ENCODE measurements at places on chromosomes 5 and 9.

GRCh38 chr9:129309041-129309430, 131.0 kb upstream of the IER5L start:
- DNase-seq: peak; percentile 3

DNA sequence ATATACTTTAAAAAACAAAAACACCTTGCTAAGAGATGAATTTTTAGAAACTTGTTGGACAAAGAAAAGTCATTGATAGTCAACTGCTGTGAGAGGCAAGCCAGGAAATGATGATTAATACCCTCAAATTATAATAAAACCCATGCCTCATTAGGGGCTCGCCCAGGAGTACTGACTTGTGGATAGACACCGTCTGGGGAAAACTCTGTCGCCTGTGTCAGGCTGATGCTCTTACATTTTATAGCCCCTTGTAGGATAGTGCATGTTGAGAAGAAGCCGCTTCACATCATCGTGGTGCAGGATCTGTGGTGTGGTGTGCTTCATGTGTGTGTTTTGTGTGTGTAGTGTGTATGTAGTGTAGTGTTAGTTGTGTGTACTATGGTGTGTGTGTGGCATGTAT, 39.1 kb downstream of the SYK start:
- no peak for DNase-seq

GRCh38 chr9:76213751-76214150, 180.5 kb downstream of the RFK start:
- DNase-seq: no peak

- DNase-seq: no peak
Observed at GRCh38 chr5:140794595-140795258, at the start of gene PCDHA2. PCDHA2 (plus strand) TSS chr5:140794852.

- DNase-seq: no peak
Observed at GRCh38 chr9:22415941-22416691, 30.5 kb upstream of the DMRTA1 start.

DNA sequence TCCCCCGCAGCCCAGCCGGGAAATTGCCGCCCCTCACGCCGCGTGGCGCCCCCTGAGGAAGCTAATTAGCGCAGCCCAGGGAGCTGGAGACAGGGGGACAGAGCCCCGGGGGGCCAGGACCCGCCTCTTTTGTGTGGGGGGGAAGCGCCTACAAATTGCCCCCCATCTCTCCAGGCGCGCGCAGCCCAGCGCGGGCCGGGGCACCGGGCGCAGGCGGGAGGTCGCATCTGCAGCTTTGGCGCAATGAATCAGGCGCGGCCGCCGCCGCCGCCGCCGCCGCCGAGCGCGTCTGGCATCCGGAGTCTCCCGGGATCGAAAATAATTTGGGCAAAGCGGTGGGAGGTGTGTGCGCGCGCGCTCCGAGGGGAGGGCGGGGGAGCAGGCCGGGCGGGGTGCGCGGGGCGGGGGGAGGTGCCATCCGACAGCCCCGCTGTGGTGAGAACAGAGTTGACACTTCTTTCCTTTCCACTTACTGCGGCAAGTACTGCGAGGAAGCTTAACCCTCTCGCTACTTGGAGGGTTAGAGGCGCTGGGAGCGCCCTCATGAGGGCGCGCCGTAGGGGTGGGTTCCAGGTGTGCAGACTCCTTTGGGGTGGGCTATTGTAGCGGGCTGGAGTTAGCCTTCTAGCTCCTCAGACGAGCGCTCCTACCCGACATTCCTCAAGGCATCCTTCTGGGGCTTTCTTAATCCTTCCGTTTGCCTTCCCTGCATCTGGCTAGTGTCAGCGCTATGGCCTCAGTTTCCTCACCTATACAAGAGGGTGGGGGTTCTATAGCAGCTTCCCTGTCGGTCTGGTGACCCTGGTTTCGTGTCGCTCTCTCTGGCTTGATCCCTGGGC, 63.1 kb downstream of the CXXC5 start:
- DNase-seq: peak; percentile 78

- no peak for DNase-seq
Observed at GRCh38 chr9:137978262-137978714, 100.7 kb downstream of the CACNA1B start.

DNA sequence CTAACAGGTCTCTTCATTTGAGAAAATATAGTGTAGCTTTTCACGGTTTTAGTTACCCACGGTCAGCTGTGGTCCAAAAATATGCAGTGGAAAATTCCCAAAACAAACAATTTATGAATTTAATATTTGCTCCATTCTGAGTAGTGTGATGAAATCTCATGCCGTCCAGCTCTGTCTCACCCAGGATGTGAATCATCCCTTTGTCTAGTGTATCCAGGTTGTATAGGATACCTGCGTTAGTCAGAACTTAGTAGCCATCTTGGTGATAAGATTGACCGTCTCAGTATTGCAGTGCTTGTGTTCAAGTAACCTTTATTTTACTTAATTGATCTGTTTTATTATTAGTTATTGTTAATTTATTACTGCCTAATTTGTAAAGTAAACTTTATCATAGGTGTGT, 41.1 kb downstream of the NDUFS4 start:
- DNase-seq: no peak

DNA sequence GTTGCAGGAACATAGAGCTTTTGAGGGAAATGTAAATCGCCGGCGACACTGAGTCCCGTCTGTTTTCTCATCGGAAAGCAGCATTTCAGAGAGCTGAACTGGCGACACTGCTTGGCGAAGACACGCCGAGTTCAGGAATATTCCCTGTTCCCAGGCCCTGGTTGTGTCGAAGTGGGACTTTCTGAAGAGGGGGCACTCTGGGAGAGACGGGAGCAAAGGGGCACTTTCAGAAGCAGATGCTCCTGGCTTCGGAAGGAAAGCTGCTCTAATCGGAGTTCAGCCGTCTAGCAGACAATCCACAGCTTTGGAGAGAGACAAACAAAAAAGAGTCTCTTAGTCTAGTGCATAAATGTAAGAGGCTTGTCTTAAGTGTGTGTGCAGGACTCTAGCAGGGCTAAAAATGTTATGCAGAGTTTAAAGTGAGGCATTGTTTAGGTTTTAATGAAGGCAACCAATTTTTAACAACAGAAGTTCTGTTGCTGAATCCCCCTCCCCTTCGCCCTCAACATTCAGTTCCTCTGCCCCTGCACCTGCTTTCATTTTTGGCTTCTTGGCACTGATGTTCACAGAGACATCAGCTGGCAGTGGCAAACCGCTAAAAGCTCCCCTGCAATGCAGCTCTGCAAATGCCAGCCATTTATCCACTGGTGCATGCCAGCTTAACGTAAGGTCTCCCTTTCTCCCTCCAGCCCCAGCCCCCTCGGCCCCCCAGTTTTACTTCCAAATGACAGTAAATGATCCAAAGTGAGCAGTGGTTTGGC, 289.5 kb upstream of the MPDZ start:
- peak; percentile 11 for DNase-seq

GRCh38 chr5:16628376-16628775, 11.6 kb upstream of the RETREG1 start:
- peak; percentile 31 for DNase-seq
